ENCODE measurements at places on chromosomes 12 and 14. TPM values are rescaled to one million over a fixed set of nuclear protein-coding genes. Genes with fewer than 3 reads are reported as not detected.

ASCL1 gene
- total RNA-seq, result not detected

SNX6 gene
- total RNA-seq, result 83.7 TPM

C12orf60 gene
- 0.74 TPM for total RNA-seq

MYL2 gene
- not detected for total RNA-seq

ADAM20 gene
- 1.3 TPM for total RNA-seq

FAIM2 gene
- total RNA-seq, result 1.8 TPM

WNT1 gene
- total RNA-seq, result not detected

PLXNC1 gene
- total RNA-seq, result 9.2 TPM

PLEKHH1 gene
- 1.4 TPM for total RNA-seq

GPR132 gene
- 1.8 TPM for total RNA-seq

BEGAIN gene
- total RNA-seq, result 0.56 TPM

ADGRD1 gene
- 178 TPM for total RNA-seq

ABCB9 gene
- 5.3 TPM for total RNA-seq

OASL gene
- 0.42 TPM for total RNA-seq

Data from posterior vena cava (tissue), 2 donors.